ENCODE measurements at places on chromosomes 3 and 15.
A peak's percentile ranks its signal among the peaks of the same experiment; 100 is the strongest.

DNA sequence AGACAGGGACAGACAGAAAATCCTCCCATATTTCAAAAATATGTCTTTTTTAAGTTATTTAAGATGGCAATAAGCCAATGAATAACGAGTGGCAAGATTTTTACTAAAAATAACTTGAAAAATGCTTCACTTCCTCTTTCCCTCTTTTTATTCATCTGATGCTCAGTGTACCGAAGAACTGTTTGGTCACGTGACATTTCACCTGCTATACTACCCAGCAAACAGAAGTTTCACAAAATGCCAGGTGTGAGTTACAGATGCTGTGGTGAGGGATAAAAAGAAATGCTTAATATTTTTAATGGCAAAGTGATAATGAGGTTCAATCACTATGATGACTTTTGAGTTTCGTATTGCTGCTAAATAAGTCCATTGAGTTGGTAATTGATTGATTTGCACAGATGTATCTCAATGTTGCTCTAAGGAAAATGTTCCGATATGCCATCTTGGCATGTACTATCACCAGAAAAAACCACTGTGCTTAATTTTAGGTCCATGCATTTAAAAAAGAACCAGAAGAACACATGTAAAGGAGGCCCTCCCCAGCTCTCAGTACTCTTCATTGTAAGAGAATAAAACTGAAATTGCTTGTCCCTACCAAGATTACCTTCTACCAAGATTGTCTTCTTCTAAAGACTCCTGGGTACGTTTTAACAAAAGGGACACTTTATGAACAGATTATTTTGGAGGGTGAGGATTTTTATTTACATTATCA is 26.0 kb upstream of the SEC62 start:
- peak; percentile 41 for DNase-seq

- no peak for DNase-seq
Measured at GRCh38 chr15:66786222-66786621, 84.2 kb downstream of the SMAD6 start.

DNA sequence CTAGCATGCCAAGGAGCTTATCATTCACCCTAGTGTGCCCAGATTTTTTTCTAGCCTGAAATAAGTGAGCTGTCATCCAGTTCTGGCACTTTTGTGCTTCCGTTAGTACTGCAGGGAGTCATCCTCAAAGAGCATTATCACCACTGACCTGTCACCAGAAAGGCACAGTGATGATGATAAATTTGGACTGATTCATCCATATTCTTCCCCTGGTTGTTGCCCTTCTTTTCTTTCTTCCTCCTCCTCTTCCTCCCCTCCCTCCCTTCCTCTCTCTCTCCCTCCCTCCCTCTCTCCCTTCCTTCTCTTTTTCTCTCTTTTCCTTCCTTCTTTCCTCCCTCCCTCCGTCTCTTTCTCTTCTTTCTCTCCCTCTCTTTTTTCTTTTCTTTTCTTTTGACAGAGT is 21.3 kb downstream of the SLC35G2 start:
- no peak for DNase-seq

GRCh38 chr3:127988770-127989557 is 63.3 kb upstream of the SEC61A1 start:
- DNase-seq, result no peak

DNA sequence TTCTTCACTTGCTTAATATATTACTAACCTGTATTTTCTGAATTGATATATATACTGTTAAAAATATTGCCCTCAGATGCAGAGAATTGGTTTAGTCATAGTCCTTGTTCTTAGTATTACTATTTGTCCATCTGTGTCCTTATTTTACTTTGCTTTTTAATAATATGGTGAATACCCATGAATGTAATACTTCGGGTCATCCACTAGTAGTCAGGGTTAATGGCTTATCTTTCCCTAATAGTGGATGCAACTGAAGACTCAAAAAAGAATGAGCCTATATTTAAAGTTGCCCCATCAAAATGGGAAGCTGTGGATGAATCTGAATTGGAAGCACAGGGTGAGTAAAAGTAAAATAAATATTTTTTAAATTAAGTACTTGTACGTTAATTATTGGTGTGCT is 36.5 kb downstream of the U2SURP start:
- no peak for DNase-seq

GRCh38 chr15:95574053-95574452 is 756.4 kb upstream of the NR2F2 start:
- no peak for DNase-seq

DNA sequence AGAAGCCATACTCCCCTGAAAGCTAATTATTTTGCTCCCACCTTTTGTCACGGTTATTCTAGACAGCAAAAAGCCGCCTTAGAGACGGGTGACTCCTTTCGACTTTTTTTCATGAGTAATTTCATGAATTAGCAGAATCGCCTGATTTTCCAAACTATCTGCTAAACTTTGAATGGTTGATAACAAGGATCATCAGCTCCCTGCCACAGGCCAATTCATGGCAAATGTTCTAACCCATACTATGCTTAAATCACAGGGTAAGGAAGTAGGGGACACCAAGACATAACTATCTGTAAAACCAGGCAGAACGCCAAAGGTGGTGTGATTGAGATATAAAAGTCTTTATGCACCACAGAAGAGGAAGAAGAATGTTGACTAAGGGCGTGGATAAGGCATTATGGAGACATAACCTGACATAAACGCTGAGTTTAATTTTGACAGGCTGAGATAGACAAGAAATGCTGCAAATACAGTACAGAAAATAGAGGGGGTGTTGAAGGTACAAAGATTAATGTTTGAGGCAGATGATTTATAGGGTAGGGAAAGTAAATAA is 891 bp upstream of the DMXL2 start:
- no peak for DNase-seq

DNA sequence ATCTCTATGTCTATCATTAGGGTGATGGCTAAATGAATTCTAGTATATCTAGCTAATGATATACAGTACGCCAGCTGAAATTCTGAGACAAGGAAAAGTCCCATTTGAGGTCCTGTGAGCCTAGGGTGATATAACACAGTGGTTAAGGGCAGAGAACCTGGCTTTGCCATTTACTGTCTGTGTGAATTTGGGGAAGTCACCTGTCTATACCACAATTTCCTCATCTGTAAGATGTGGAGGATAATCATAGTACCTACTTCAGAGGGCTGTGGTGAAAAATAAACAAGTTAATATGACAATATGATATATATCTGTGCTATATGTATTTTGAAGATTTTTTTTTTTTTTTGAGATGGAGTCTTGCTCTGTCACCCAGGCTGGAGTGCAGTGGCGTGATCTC is 9.8 kb upstream of the ANKDD1A start:
- DNase-seq, result no peak

DNA sequence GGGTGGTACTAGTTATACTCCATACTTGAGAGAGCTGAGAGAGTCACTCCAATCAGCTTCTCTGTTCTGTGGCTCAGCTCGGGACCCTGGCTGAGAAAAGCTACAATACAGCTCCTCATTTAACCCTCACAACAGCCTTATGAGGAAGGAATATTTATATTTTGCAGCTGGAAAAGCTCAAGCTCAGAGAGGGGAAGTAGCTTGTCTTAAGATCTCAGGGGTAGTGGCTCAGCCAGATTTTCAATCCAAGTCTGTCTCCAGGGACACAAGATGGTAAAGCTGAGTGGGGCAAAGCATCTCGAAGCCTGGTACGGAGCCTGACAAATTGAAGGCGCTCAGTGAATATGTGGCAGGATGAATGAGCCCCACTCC is 14.8 kb downstream of the SCAMP2 start:
- DNase-seq, result no peak

GRCh38 chr3:181727341-181728032 is 15.8 kb downstream of the SOX2 start:
- no peak for DNase-seq

GRCh38 chr15:78345396-78346125 is 5.4 kb downstream of the CRABP1 start:
- DNase-seq, result no peak

DNA sequence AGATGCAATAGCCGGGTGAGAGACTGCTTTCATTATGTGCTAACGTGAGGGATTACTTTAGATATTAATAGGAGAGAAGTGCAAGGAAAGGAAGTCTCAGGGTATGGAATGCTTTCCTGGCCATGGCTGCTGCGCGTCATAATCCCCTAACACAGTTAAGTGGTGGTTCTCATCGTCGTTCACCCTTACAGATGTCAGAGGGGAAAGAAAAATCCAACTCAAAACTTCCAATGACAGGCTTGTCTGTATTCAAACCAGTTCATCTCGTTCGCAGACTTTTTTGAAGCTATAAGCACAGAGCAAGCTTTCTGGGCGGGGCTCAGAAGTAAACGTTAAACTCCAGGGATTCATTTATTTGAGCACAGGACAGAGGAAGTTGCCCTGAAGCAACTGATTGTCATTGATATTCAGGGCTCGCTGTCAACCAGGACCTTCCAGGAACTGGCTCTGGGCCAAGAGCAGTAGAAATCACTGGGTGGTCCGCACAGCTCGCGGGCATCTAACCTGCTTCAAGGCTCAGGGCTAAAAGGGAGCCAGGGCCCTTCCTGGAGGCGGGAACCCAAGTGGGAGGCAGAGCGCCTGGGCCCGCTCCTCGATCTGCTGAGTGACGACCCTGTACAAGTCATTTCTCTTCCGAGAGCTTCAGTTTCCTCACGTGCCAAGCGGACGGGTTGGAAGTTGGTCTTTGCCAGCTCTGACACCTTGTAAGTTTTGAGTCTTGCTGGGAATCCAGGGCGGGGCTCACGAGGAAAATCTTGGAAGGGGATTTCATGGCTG is 1.1 kb upstream of the LPP start:
- DNase-seq, result peak; percentile 17

- no peak for DNase-seq
Measured at GRCh38 chr3:127431066-127431465, 143.2 kb upstream of the PRR20G start.

Data from GM10248 (cell line).